ENCODE measurements at places on chromosomes 1 and 21. TPM values are rescaled to one million over a fixed set of nuclear protein-coding genes. Genes with fewer than 3 reads are reported as not detected.

- no peak for DNase-seq
These were observed 122.4 kb downstream of the MAST2 start for GRCh38 chr1:45925728-45926287.

The LRRC8C gene
- total RNA-seq: 33.1 TPM

The CNIH3 gene
- 1.4 TPM for total RNA-seq

The CNR2 gene
- 0.35 TPM for total RNA-seq

DNA sequence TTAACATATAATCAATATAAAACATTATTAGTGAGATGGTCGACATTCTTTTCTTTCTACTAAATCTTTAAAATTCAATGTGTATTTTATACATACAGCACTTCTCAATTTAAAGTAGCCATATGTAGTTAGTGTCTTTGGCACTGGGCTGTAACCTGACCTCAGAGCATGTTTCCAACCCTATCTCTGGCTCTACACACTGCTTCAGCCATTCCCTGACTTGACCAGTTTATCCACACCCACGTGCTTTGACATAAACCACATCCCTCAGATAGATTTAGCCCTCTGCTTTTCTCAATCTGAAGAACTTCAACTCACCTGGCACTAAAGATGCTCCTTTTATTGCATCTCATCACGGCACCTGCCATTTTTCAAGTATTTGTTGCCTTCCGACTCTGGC is 58.3 kb downstream of the RGS2 start:
- DNase-seq: no peak

DNA sequence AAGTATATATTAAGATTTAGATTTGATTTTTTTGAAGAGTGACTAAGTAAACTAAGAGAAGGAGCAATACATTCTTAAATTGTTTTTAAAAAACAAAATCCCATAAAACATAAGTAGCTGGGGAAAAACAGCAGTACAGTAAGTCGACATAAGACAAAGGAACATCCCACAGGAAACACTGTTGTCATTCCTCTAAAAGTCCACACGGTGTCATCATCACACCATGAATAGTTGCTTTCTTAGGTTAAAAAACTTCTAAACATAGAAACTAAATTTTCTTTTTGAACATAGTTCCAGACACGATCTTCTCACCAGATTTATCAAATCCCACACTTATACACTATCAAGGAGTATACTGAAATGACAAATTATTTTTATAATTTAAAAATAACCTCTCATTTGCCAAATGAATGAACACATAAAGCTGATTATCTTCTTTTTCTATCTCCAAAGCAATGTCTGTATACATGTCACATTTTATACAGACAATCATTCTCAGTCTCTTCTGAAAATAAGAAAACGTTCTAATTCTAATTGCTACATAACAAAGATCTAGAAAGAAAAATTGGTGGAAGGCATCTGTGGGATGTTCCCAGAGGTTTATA is 15.8 kb downstream of the ODF2L start:
- DNase-seq: no peak

GRCh38 chr1:161180639-161181038 is 3.3 kb upstream of the B4GALT3 start:
- DNase-seq: no peak

GRCh38 chr1:24047110-24047477 is 64.8 kb downstream of the MYOM3 start:
- DNase-seq: no peak

- no peak for DNase-seq
These were observed 132.3 kb downstream of the TOMM20 start for GRCh38 chr1:234996245-234996757.

Data from activated T-cell treated with anti-CD3 and anti-CD28 coated beads, Interleukin-2, amount 50 U/mL, for 72 hours (primary cell).